Smooth muscle cell of bladder (primary cell): ENCODE measurements at places on chromosomes 3 and 15. TPM values are rescaled to one million over a fixed set of nuclear protein-coding genes. Genes with fewer than 3 reads are reported as not detected.

XPC gene
- 51.5 and 59.4 TPM in 2 replicates for total RNA-seq

CD200R1 gene
- under 0.01 TPM in 1 of 2 replicates, not detected in the other for total RNA-seq

ATP13A5 gene
- total RNA-seq = not detected in 2 replicates

RTP3 gene
- total RNA-seq = not detected in 2 replicates

MOBP gene
- 2.3 TPM in 1 of 2 replicates, not detected in the other for total RNA-seq

PP2D1 gene
- total RNA-seq = not detected in 2 replicates

TM6SF1 gene
- total RNA-seq = 0.55 and 1.4 TPM in 2 replicates

IP6K1 gene
- total RNA-seq = 19.1 and 29.1 TPM in 2 replicates

CHRNA7 gene
- 0.18 and 0.28 TPM in 2 replicates for total RNA-seq

P3H2 gene
- 8.0 and 11.1 TPM in 2 replicates for total RNA-seq
